Right ventricle myocardium inferior (tissue), 1 donor: ENCODE measurements at places on chromosomes 13 and 19.

DNA sequence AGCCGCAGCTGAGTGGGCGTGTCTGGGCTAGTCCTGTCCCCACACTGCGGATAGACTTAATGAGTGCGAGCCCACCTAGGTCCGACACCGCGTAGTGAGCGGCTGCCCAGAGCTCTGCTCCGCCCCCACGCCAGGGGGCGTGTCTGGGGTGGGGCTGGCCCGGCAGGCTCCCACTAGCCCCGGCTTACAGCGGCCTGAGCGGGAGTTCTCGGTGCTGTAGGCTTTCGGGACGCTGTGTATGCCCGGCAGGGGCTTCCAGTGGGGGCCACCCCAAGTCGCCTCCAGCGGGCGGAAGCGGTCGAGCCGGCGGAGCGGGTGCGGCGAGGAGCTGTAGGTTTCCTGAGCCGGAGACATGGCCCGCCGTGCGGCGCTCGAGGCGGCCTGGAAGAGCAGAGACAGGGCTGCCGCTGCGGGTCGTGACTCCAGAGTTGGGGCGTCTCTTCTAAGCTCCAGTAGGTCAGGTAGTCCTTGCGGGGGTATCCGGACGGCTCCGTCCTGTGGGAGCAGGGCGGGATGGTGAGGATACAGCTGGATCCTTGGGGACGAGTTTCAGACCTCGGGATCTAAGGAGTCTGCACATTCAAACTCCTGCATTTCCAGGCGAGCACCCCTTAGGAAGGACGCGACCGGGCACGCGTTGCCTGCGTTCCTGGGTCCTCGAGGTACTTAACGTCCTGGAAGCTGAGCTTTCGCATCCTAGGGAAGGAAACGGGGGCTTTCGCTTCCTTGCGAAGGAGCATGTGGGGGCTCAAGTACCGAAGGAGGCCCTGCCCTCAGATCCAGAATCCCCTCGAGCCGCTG lies 1.2 kb downstream of the CGB7 start:
- peak; percentile 74 for DNase-seq

GRCh38 chr19:8064911-8065874 lies 12.6 kb downstream of the CCL25 start:
- no peak for DNase-seq

DNA sequence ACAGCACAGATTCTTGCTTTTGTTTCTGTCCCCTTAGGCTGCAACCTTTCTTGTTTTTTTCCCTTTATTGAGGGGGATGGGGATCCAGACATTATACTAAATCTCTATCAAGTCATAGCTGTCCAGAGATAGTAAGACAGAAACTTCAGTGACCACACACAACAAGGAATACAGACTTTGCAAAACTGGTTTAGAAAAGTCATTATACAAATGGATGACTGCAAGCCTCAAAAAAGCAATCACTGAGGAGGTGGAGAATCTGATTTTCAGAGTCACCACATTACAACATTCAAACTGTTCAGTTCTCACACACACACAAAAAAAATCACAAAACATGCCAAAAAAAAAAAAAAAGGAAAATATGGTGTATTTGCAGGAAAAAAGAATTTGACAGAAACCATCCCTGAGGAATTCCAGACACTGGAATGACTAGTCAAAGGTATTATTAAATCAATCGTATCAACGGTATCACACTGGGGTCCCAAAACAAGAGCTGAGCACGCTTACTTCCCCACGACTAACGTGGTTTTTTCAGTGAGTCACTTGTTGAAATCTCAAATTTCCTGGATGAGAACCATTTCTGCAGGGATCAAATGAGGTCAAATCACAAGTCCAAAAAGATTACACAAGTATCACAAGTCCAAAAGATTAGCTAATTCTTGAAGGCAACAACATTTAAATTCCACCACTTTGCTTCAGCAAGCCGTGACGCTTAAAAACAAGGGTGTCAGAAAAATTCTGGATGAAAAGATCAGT lies 41.2 kb downstream of the USP12 start:
- no peak for DNase-seq

- no peak for DNase-seq
Measured at GRCh38 chr19:53898636-53899341, 10.3 kb upstream of the CACNG7 start.

- DNase-seq: no peak
Measured at GRCh38 chr13:24491845-24492244, 20.7 kb downstream of the PARP4 start.

DNA sequence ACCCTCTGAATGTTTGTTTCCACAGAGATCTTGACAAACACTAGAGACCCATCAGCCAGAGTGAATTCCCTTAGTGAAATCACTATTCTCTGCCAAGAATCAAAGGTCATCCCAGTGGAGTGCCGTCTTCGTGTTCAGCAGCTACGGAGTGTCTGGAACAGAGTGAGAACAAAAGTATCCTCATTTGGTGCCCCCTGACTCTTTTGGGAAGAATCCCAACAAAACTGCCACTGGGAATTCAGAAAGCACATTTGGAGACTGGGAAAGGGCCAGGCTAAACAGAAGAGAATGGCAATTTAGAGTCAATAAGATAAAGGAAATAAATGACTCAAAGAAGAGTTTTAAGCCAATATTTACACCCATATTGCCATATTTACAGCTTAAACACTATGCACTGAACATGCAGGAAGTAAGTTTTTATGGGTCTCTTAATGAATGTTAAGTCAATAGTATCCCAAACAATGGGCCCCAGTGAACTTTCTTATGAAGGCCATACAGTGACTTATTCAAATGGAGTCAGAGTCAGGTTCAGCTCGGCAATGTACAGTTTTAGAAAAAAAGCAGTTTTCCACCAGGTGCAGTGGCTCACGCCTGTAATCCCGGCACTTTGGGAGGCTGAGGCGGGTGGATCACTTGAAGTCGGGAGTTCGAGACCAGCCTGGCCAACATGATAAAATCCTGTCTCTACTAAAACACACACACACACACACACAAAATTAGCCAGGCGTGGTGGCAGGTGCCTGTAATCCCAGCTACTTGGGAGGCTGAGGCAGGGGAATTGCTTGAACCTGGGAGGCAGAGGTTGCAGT lies 392.6 kb downstream of the KLF5 start:
- DNase-seq: no peak

DNA sequence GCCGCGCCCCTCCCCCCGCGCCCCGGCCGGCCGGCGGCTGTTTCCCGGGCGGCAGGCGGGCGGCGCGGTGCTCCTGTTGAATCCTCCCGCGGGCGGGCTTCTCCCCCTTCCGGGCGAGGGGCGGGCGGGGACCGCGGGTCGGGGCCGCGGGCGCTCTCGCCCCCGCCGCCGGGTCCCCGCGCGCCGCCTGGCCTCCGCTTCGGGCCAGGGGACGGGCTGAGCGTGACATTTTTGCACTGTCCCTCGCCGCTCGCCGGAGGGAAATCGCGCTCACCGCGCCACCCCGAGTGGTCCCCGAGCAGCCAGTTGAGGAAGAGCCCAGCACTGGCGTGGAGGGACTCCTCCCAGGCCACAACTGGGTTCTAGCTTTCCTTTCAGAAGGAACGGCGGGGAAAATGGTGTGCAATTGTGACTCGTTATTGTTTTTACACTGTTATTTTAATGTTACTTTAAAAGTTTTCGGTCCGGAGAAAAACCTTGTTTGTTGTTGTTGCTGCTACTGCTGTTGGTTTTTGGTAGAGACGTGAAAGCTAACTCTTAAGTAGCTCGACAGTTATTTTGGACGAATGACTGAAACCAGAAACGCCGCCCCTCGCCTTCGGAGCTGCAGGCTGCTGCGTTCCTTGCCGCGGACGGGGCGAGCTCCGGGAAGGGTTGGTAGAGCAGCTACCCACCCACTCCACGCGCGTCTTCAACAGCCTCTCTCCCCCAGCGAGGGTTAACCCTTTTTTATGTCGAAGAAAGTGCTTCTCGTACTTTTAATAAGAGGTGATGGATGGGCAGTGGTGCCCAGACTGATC lies 959 bp downstream of the PDS5B start:
- peak; percentile 83 for DNase-seq

GRCh38 chr19:7831452-7831851 lies 1.4 kb downstream of the EVI5L start:
- no peak for DNase-seq

- DNase-seq: no peak
Measured at GRCh38 chr19:50718255-50719118, 1.1 kb downstream of the SHANK1 start.

- no peak for DNase-seq
Measured at GRCh38 chr19:47230921-47231214, at the start of gene BBC3. Gene BBC3, minus strand, starts transcription at chr19:47231199. Its CDS starts 2,768 bp downstream, at chr19:47228431.

DNA sequence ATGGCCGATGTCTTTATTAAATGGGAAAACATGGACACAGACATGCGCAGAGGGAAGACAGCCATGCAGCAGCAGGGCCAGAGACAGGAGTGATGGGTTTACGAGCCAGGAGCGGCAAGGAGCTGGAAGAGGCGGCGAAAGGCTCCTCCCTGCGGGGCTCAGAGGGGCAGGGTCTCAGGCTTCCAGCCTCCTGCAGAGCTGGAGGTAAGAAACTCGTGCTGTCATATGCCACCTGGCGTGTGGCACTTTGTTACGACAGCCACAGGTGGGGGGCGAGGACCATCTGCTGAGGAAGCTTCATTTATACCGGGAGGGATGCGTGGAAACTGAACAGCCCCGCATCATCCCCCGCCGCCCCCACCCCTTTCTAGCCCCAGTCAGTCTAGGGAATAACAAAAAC lies 52.0 kb upstream of the SPACA7 start:
- no peak for DNase-seq

DNA sequence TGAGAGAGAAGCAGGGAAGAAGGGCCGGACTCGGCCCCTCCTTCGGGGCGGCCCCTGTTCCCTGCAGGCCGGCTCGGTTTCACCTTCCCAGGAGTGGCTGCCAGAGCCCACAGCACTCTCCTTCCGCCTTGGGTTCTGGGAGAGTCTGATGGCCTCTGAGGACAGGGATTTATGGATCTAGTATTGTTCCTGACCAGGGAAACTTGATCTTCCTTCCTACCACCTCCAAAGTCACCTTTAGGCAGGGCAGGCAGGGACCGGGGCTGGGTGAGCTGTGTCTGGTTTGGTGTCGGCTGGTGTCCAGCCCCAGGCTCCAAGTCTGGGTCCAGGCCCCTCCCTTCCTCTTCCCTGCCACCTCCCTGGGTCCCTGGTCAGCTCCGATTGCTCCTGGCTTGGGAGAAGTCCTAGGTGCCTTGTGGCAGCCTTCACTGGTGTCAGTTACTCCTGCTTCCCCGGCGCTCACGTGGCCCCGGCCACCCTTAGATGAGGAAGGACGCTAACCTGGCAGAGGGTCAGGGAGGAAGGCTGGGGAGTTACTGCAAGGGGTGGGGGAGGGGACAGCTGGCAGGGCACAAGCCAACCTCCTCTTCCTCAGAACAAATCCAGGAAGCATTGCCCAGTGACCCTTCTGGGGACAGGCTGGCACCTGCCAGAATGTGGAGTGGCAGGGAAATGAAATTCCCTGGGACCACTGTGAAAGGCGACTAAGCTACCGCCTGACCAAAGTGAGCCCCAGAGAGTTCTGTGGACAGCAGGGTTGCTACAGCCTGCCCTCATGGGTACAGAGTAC lies 18.8 kb downstream of the RFX1 start:
- peak; percentile 81 for DNase-seq

- no peak for DNase-seq
Measured at GRCh38 chr13:100658363-100658762, 16.2 kb downstream of the TMTC4 start.

- no peak for DNase-seq
Measured at GRCh38 chr13:98157188-98157587, 14.3 kb downstream of the FARP1 start.
